ENCODE measurements at places on chromosomes 3 and 15. TPM values are rescaled to one million over a fixed set of nuclear protein-coding genes. Genes with fewer than 3 reads are reported as not detected.

DNA sequence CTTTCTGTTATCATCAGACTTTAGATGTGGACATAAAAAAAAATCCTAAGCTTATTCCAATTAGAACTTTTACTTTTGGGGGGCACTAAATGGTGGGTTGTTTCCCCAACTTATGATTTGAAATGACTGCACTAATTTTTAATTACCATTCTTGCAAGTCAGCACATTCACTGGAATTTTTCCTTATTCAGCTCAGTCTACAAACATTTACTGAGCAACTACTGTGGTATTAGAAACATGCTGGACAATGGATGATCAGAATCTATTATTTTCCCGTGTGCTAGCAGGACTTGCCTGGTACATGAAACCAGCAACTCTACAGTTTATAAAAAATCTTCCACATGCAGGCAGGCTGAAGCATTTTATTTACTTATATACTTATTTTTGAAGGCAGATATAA lies 273.6 kb downstream of the FOXP1 start:
- DNase-seq: no peak

- no peak for DNase-seq
Measured at GRCh38 chr15:92023965-92024364, 170.5 kb downstream of the SLCO3A1 start.

Gene ISLR
- 0.06 TPM for total RNA-seq

Gene GABRR3
- not detected for total RNA-seq

Gene ATP2C1
- 113 TPM for total RNA-seq

Gene SENP2
- total RNA-seq: 26.2 TPM

Gene MUC4
- not detected for total RNA-seq
